ENCODE measurements at places on chromosomes 12 and 14. TPM values are rescaled to one million over a fixed set of nuclear protein-coding genes. Genes with fewer than 3 reads are reported as not detected.

Gene DNAJC22
- total RNA-seq: not detected

GRCh38 chr12:52061470-52062166 lies 8.2 kb upstream of the ATG101 start:
- DNase-seq: peak; percentile 56

GRCh38 chr14:58807191-58807590 lies 169.4 kb downstream of the DACT1 start:
- peak; percentile 11 for DNase-seq

DNA sequence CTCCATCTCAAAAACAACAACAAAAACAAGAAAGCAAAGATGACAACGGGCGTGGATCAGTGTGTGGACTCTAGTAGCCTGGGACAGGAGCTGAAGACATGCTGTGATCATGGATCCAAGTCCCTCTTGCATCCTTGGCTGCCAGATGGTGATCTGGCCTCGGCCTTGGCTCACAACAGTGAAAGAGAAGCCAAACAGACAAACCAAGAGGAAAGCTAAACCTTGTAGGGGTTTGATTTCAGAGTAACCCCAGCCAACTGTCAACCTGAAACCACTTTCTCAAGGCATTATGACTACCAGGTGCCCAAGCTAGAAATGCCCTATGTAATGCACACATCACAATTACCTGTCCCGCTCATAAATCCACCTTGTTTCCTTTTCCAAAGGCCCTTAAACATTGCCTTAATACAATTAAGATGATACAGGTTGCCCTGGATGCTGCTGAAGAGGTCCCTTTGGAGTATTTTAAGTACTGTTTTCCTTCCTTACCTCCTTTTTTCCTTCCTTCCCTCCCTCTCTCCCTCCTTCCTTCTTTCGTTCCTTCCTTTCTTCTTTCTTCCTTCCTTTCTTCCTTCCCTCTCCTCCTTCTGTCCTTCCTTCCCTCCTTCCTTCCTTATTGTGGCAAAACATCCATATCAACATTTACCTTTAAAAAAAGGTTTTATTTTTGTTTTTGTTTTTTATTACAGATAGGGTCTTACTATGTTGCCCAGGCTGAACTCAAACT lies 41.4 kb upstream of the NINJ2 start:
- peak; percentile 27 for DNase-seq

DNA sequence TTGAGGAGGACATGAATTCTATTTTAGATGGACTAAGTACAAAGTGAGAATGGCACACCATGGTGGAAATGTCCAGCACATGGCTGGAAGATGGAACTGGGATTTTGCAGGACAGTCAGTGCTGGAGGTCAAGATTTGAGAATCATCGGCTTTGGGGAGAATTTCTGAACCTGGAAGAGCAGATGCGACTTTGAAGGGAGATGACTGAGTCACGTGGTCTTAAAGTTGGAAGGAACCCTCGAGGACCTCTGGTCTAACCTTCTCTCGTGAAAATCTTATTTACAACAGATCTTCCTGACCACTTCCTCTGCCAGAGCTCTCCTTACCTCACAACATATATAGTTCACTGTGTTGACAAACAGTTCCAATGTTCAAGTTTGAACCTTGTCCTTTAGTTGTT lies 415.4 kb downstream of the ATP23 start:
- no peak for DNase-seq

DNA sequence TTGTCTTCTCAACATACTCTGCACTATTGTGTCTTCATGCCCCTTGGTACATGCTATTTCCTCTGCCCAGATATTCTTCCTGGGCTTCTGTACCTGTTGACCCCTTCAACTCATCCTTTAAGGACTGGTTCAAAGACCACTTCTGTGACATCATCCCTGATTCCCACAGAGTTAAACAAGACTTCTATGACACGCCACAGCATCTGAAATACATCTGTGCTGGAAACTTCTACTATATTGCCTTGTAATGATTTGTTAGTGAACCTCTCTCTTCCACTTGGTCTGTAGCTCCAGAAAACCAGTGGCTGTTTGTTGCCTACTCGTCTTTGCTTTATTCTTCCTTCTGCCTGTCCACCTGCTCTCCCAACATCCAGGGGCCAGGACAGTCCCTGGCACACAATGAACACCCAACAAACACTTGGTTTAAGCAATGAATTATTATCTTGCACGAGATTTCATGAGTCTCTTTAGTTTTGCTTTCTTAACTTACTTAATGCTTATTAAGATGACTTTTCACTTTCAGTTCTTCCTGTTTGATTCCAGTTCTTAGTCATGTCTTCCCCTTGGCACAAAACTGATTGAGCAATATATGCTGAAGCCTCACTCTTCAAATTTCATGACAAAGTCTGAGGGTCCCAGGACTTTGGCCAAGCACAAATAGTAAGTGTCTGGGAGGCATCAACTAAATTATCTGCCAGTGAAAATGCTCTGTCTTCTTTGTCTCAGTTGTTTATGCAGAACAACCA lies 485.9 kb downstream of the APAF1 start:
- DNase-seq: peak; percentile 11

Gene KMT2D
- 42.5 TPM for total RNA-seq

- DNase-seq: no peak
Measured at GRCh38 chr14:82224610-82225009, 691.0 kb upstream of the SEL1L start.

GRCh38 chr12:121033625-121034349 lies 5.3 kb downstream of the OASL start:
- no peak for DNase-seq

GRCh38 chr14:100654025-100654813 lies 67.0 kb upstream of the BEGAIN start:
- DNase-seq: no peak

Gene LPAR5
- total RNA-seq: 2.6 TPM

DNA sequence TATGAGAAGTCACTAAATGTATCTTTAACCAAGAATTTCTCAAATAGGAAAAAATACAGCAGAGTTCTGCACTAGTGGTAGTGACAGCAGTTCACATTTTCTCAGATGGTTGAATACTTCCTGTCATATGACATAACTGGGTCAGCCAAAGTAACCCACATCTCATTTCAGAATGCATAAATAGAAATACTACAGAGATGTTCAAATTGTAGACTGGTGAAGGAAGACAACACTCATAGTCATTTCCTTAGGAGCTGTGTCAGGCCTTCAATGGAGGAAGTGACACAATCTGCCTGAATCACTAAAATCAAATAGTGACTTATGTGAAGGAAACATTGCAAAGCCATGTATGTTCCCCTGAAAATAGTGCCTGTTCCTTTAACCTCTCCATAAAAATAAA lies 32.4 kb downstream of the FERMT2 start:
- DNase-seq: no peak

DNA sequence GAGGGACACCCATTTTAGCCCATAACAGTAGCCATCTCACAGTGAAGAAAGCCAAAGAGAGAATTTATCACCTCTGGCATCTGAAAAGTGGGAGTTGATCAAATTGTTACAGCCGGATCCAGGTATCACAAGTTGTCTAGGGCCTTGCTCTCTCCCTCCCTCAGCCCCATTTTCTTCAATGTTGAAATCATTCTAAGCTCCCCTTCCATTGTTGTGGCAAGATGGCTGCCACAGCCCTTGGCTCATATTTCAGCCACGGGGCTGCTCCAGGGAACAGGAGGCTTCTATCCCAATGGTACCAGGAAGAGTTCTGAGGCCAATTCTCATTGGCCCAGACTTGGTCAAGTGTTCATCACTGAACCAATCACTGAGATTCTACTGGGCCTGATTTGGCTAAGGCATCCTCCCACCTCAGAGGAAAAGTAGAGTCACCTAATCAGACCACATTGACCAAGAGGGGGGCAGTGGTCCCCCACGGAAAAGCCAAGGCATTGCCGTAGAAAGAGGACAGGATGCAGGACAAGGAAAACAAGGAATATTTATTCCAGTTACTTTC lies 106.2 kb downstream of the GPATCH2L start:
- DNase-seq: no peak

Gene SDR9C7
- total RNA-seq: 0.51 TPM

DNA sequence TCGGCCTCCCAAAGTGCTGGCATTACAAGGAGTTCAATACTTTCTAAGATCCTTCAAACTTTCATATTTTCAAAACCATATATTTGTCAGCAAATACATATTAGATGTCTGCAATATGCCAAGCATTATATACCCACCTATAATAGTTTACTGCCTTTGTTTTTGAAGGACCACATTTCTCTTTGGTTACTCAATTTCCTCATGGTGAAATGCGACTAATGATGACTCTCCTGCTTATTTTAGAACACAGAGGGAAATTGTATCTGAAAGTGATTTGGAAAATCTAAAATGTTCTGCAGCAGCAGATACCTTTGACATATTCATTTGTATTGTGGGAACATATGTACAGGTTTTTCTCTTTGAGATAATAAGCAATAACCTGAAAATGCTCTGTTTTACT lies 2.7 kb upstream of the CNTN1 start:
- no peak for DNase-seq

DNA sequence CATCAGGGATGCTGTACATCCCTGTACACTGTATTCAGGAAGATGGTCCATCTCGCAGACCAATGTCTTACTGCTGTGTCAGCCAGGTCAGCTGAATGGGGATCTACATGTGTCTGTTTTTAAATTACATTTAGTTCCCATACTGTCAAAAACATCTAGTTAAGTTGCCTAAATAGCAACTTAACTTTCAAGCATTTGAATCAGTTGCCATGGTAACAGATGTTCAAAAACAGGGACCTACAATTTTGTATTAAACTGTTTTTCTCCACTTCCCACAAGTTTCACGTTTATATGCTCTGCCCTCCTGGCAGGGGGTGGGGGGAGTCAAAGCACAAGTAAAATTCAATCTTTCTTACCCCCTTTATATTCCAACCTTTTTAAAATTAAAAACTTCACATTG lies 38.3 kb downstream of the C12orf42 start:
- no peak for DNase-seq

- no peak for DNase-seq
Measured at GRCh38 chr14:82138431-82138830, 604.8 kb upstream of the SEL1L start.

Gene SLC17A8
- total RNA-seq: 3.2 TPM

Gene ENDOU
- total RNA-seq: 16.4 TPM

Gene IL26
- not detected for total RNA-seq

Gene CELA1
- not detected for total RNA-seq

DNA sequence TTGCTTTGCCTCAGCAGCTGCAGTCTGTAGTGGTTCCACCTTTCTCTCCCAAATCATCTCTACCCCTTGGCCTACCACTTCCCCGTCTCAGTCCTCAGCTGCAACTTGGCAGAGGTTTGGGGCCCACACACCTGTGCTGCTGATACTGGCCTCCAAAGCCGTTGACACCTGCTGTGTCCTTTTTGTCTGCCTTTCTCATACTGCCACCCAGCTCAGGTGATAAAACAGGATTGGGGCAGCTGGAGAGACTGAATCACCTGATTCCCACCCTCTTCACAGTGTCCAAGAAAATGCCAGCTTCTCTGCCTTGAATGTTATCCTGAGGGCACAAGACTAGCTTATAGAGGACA lies 103.7 kb downstream of the ETV6 start:
- DNase-seq: no peak

Gene RIC8B
- 25.4 TPM for total RNA-seq

GRCh38 chr12:951176-951575 lies 1.7 kb upstream of the RAD52 start:
- no peak for DNase-seq

Gene RFX4
- total RNA-seq: 0.21 TPM

GRCh38 chr12:106023039-106023438 lies 115.7 kb downstream of the NUAK1 start:
- DNase-seq: no peak

- DNase-seq: no peak
Measured at GRCh38 chr14:22878271-22879246, 4.5 kb upstream of the REM2 start.

All from tongue (tissue), 3 donors.